Fibroblast of mammary gland (primary cell): ENCODE measurements at places on chromosomes 13 and 19.

- DNase-seq, result no peak
Observed at GRCh38 chr19:34972163-34972705, 8.2 kb upstream of the ZNF792 start.

GRCh38 chr13:45501175-45501526 lies 36.4 kb downstream of the COG3 start:
- no peak for DNase-seq

GRCh38 chr13:34913040-34913439 lies 29.0 kb upstream of the NBEA start:
- DNase-seq, result peak; percentile 3

DNA sequence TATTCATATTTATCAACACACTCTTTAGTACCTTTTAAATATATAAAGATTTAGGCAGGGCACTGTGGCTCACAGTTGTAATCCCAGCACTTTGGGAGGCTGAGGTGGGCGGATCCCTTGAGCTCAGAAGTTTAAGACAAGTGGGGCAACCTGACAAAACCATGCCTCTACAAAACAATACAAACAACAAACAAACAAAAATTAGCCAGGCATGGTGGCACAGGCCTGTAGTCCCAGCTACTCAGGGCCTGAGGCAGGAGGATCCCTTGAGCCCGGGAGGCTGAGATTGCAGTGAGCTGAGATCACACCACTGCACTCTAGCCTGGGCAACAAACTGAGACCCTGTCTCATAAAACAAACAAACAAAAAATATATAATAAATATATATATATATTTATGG lies 1748.3 kb upstream of the PCDH20 start:
- DNase-seq, result no peak

GRCh38 chr13:107250628-107251027 lies 682.7 kb upstream of the ARGLU1 start:
- no peak for DNase-seq

DNA sequence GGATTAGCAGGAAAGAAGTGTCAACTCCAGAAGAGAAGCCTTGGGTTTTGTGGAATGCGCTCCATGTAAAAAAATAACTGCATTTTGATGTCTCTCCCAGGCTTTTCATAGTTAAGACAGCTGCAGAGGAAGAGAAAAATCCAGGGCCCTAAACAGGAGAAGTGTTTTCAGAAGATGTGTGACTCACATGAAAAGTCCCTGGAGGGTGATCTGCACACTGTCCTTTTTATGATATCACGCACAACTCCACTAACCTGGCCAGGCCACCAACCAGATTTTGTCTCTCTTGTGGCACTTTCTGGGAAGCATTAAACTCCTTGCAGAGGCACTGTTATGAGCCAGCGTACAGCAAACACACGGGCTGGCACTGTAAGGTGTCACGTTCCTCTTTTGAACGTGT lies 267.3 kb downstream of the FGF9 start:
- no peak for DNase-seq

GRCh38 chr13:91142572-91142971 lies 204.9 kb upstream of the MIR17HG start:
- DNase-seq, result peak; percentile 39

DNA sequence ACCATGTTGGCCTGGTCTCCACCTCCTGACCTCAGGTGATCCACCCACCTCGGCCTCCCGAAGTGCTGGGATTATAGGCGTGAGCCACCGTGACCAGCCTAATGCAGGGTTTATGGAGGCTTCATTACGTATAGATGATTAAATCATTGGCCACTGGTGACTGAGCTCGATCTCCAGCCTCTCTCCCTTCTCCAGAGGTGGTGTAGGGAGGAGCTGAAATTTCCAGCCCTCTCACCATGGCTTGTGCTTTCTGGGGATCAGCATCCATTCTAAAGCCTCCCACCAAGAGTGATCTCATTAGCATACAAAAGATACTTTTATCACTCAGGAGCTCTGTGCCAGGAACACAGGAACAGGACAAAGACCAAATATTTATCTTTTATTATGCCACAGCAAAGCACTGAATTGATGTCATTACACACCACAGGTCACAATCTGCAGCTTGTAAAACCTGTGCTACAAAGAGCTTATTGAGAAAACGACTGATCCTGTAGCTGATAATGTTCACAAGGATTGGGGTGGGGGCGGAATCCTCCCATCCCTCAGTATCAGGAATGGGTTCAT lies 32.4 kb downstream of the RHPN2 start:
- DNase-seq, result no peak

DNA sequence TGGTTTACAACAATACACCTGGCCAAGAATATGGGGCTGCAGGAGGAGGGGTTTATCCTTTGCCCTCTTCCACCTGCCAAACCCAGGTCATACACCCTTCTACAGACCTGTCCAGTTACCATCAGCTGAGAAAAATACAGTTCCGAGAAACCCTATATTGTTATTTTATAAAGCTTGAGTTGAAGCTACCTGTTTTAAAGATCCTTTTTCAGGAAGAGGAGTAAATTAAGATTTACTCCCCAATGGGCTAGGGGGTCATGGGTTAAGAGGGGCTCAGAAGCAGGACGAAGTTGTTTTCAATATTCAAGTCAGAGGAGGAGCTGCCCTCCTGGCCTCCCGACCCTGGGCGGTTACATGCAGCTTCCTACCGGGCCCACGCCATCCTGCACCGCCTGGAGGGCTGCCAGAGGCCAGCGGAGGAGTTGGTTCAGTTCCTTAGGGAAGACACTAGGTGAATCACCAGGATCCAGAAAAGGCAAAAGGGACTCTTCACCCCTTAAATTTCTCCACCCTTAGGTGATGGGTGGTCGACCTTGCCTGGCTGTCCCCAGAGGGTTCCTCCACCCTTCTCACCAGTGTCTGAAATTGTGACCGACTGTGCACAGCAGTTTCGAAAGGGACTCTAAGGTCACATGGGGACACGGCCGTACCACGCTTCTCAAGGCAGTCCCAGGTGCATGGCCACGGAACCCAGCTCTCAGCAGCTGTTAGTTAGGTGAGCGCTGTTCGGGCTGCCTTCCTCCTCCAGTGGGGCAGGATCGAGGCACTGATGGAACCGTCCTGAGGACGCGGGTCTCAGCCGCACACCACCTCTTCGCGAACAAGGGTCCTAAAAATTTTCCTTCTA lies 1.2 kb downstream of the GJB2 start:
- peak; percentile 83 for DNase-seq

DNA sequence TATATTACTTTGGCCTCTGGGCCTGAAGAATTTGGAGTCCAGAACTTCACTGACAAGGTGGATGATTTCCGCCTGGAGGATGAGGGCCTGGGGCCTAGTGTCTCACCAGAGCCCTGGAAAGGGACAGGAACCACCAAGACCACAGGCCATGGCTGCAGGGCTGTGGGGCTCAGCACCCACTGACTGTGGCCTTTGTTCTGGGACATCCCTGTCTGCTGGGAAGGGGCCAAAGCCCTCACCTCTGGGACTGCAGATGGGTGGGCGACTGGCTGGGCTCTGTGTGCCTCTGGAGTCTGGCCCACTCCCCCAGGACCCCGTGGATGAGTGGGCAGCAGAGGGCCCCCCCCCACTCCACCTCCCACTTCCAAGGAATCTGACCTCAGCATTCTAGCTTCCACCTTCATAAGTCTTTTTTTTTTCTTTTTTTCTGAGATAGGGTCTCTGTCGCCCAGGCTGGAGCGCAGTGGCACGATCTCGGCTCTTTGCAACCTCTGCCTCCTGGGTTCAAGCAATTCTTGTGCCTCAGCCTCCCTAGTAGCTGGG lies 20.3 kb downstream of the CHST8 start:
- DNase-seq, result no peak

DNA sequence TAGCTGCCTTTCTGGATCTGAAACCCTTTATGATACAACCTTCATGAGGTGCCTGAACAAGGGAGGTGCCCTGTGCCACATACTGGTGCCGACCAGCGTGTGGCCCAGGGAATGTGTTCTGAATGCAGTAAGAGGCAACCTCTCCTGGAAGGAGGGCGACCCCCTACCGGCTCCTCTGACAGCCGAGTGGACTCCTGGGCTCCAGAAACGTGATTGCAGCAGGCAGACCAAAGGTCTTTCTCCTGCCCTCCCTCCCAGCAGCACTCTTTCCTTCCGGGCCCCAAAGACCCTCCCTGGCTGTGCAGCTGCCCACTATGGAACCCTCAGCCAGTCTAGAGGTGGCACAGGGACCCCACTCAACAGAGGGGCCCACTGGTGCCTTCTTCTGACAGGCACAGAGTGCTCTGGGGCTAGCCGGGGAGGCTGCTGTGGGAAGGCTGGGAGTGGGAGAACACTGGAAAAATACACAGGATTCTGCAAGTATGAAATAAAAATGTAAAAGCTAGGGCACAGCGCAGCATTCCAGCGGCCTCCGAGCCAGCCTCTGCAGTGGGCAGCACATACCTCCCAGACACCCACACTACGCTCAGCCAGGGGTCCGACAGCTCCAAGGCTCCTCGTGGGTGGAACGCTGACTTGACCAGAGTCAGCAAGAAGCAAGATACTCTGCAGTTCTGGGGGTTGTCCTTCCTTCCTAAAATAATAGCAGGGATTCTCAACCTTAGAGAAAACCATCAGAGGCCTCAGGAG lies 14.9 kb downstream of the SH3GL1 start:
- no peak for DNase-seq

- no peak for DNase-seq
Observed at GRCh38 chr19:29724102-29724641, 9.1 kb upstream of the C19orf12 start.

- no peak for DNase-seq
Observed at GRCh38 chr19:23908165-23908564, 6.5 kb upstream of the ZNF726 start.

- DNase-seq, result peak; percentile 51
Observed at GRCh38 chr13:47226516-47226915, 329.7 kb upstream of the HTR2A start.

DNA sequence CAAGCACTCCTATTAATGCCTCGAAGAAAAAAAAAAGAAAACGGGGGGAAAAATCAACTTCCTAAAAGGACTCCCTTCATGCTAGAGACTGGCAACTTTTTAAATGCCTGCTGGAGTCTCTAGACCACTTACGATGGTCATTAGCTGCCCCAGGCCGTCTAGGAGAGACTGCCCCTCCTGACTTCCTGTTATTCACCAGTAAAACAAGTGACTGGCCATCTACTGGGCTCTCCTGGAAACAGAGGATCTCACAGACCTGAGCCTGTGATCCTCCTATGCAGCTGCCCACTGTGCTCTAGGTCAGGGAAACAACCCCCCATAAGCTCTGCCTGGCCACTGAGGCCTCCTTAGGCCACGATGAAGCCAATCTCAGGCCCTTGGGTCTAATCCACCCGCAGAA lies 7.4 kb downstream of the ZNF266 start:
- no peak for DNase-seq

GRCh38 chr13:110398564-110399507 lies 91.8 kb downstream of the COL4A2 start:
- DNase-seq, result peak; percentile 59

DNA sequence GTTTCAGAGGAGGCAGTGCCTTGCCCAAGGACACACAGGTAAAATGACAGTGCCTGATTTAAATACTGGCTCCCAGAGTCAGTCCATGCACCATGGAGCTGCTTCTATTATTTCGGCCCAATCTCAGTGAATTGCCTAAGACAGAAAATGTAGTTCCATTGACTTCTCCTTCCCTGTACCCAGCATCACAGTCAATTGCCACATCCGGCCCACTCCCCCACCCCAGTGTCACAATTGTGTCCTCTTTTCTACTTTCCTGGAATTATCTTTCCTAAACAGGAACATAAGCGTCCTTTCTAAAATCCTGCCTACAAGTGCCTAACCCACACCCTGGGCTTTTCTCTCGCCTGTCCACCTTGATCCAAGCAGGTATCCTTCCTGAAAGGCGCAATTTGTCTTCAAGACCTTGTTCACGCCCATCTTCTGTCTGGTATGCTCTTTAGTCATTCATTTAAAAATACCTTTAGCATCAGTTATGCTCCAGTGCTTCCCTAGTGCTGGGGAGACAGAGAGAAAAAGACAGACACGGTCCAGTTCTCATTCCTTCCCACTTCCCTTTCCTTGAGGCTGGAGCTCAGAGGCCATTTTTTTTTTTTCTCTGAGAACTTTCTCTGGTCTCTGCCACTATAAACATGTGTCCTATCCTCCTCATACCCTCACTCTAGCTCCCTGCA lies 411.4 kb downstream of the LIG4 start:
- DNase-seq, result no peak

GRCh38 chr19:58380037-58380661 lies 681 bp downstream of the ZNF837 start:
- DNase-seq, result peak; percentile 14

DNA sequence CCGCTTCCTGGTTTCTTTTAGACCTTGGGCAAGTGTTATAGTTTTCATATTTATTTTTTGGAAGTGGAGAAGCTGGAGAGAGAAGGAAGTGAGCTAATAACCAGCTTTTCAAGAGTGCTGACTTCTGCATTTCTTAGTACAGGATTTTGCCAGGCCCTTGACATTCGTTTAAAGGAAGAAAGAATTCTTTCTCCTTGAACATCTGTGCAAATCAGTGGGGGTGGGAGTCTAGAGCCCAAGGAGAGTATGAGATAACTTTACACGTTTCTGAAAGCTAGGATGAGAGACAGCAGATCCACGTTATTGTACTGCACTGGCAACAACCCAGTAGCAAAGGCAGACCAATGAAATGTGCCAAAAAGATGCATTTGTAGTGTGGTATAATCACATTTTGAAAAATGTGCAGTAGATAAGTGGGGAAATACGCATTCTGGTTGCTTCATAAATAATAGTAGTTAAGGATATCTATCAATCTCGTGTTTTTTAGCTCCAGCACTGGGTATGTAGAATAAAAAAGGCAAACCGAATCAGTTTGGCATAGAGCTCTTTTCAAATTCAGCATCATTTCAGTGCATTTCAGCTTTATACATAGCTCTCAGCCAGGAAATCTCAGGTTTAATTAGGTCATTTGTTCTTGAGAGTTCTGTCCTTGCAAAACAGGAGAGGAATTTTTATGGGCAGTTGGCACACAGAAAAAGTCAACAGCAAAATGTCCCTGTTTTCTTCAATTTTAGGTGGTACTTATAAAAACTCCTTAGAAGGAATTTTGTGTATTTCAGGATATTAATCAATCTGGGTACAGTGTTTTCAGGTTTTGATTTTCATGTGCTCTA lies 4.3 kb downstream of the RNF113B start:
- DNase-seq, result peak; percentile 50

DNA sequence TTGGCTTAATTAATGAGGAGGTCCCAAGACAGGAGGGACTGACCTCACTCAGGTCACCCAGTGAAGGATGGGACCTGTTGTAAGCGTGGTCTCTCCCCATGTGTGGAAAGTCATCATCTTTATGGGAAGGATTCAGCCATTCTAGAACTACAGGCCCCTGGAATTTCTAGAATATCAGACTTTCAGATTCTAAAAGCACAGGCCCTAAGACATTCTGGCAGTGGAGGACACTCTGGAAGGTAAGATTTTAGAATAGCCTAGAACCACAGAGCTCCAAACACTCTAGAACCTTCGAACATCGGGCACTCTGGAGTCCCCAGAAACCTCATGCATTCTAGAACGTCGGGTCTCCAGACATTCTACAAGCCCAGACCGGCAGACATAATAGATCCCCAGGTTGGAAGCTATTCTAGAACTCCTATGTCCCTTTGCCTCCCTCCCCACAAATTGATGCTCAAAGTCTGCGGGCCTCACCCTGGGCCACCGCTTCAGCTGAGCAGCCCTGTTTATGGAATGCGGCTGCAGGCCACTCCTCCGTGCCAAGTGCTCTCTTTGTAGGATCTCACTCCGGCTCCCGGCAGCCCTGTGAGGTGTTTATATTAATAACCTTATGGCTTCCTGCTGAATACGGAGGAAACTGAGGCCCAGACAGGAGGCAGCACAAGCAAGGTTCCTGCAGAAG lies 1.9 kb upstream of the KLK15 start:
- DNase-seq, result no peak

- DNase-seq, result no peak
Observed at GRCh38 chr19:39021063-39021462, 11.3 kb downstream of the FBXO27 start.
